ENCODE measurements at places on chromosomes 1 and 21. TPM values are rescaled to one million over a fixed set of nuclear protein-coding genes. Genes with fewer than 3 reads are reported as not detected.

DNA sequence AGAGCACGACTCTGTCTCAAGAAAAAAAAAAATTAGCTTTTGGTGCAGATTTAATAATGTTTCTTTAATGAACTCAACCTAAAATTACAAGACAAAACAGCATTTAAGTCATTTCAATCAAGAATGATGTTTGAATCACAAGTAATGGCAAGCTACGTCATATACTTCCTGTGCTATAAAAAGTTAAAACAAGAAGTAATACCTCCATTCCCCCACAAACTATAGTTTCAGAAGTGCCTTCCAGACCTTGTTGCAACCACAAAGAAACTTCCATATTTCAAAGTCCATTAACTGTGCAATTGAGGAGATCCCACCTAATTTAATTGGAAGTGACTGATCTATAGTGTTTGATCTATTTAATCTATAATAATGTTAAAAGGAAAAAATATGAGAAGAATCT, 15.1 kb downstream of the NRDC start:
- no peak for DNase-seq

DNA sequence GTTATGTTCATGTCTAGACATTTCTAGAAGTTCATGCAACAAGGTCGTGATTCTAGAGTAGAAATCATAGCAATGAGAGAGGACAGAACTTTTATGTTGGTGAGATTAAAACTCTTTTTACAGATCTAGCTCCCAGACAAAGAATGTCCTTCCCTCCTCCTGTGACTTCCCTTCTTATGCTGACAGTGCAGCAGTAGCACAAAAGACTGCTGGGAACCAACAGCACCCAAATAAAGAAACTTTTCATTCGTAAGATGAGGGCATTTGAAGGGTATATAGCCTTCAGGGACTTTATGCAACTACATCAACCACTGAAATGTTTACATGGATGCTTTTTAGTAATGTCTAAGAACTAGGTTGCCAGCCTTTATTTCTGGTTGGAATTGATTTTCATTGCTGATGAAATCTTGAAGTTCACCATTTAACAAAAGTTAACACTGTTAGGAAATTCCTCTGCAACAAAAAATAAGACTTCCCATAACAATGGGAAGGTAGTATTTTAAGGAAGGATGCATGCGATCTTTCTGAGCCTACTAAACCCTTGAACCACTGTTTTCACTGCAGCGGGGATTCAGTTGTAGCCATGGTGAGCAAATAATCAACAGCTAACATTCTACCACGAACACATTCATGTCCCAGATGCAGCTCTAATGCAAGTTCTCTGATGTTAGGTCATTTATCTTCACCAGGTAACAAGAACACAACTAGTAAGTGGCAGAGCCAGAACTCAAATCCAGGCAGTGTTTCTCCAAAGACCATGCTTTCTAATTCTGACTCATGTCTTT, 672.8 kb downstream of the PTPRC start:
- no peak for DNase-seq

DNA sequence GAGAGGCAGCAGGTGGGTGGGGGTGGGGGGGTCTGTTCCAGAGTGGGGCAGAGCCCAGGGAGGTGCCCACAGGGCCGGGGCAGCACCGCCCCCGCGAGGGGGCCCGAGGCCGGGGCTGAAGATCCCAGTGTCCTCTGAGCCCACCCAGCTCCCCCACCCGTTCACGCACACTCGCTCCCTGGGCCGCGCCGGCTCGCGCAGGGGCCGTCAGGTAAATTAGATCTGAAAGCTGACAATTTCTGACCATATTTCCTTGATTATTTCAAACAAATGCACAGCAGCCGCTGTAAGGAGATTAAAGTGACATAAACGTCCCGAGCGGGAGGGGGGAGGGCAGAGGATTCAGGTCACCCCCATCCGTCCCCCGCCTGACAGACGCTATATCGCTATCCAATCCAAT, 118.0 kb downstream of the CASZ1 start:
- DNase-seq: no peak

DNA sequence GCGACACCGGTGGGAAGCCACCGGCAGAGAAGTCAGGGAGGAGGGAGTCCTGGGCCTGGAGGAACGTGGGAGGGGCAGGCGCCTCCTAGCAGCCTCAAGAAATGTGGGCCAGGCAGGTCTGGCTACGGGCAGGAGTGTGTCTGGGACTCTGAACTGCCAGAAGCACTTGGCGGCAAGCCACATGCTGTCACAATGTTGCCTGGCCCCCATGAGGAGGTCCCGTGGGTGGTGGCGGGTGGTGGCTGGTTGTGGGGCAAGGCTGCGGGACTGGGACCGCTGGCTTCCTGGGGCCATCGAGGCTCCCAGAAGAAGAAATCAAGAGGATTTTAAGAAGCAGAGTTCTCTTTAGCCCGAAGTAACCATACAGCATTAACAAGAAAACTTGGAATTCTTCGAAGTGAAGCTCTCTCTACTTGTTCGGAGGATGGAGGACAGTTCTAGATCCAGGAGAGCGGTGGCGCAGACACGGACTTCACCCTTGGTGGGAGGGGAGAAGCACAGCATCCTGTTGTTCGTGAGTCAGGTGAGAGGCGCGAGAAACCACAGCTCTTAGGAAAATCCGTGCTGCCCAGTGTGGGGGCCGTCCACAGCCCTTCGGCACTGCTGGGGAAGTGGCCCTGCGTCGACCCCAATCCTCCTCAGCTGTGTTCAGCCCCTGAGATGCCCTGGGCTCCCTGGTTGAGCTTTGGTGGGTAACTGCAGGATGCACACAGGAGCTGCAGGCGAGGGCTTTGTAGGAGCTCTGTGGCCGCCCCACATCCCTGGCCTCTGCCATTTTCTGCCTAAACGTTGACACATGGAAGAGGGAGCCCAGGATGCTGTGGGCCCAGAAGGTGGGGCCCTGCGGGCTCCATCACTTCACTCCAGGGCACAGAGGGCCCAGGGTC, 12.4 kb downstream of the SKI start:
- DNase-seq: peak; percentile 90

- DNase-seq: no peak
Observed at GRCh38 chr21:39180429-39181019, 2.7 kb downstream of the PSMG1 start.

DNA sequence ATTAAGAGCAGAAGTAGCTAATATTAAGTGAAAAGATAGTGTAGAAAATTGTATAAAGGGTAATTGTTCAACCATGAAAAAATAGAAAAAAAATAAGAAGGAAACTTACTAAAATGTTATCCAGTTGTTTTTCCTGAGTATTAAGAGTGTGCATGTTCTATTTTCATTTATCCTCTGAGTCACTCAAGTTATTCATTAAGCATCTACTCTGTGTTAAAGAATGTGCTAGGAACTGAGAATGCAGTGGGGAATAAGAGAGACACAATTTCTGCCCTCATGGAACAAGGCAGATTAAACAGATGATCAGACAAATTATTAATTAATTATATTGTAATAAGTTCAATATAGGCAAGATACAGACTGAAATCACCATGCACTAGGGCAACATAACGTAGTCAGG, 10.8 kb upstream of the PIGK start:
- no peak for DNase-seq

DNA sequence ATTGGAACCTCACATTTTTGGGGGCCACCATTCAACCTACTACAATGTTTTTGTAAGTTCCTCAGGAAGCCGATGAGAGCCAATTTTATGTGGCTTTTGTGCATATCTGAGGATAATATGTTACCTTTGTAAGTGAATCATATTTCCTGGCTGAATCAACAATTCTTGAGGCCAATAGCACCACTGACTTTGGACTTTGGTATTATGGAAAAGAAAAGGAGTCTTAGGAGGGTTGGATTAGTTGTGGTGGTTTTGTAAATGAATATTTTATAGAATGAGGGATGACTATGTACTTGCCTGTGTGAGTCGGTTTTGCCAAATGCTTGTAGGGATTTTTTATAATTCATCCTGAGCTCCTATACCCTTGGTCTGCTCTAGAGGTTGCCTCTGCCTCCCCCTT, 181.5 kb upstream of the HMGB4 start:
- DNase-seq: no peak

GRCh38 chr1:225881959-225882693, at the start of gene TMEM63A:
TMEM63A (minus strand) TSS chr1:225882380; CDS start chr1:225877580, 4,800 bp downstream.
- peak; percentile 98 for DNase-seq

DNA sequence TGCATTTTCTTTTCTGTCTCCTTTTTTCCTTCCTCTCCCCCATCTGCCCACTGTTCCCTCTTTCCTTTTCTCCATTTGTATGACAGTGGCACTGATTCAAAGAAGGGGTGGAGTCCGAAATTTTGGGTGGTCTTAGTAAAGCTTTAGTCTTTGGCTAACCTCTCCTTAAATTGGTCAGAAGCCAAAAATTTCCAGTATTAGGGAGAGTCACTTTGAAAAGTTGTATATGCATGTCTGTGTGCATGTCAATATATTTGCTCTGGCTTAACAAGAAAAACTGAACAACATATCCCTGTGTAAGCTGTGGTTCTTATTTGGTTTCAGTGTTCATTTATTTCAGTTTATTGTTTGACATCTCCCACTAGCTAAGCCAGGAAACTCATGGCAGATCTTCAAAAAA, 314.8 kb upstream of the CXADR start:
- no peak for DNase-seq

DNA sequence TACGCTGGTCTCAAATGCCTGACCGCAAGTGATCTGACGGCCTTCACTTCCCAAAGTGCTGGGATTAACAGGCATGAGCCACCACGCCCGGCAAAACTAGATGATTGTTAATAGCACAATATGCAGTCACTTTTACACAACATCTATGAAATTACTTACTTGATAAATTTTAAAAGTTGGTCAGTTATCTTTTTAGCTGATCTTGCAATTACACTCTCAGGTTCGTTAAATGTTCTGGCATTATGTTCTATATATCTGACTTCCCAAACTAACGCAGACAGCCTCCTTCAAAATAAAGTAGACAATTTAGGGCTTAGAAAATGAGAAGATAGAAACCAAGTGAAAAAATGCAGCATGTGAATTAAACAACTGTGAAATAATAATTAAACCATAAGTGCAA, 31.8 kb upstream of the PSMG1 start:
- no peak for DNase-seq

DNA sequence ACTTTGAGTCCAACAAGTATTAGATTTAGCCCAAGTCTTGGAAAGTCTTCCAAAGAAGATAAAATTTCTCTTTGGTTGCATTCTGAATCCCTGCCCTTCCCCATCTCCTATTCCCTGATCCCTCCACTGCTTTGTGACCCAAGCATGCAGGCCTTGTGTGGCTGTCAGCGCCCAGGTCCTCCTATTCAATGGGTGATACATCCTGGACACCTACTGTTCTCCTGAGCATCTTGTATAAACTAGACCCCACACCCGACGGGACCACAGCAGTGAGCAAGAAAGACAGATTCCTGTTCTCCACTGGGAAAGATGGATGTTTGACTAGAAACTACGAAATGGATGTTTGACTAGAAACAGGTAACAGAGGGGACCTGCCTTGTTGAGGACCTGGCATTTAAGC, 136.6 kb downstream of the KIF26B start:
- no peak for DNase-seq

KCNT2 gene
- 0.92 TPM for polyA plus RNA-seq

DNA sequence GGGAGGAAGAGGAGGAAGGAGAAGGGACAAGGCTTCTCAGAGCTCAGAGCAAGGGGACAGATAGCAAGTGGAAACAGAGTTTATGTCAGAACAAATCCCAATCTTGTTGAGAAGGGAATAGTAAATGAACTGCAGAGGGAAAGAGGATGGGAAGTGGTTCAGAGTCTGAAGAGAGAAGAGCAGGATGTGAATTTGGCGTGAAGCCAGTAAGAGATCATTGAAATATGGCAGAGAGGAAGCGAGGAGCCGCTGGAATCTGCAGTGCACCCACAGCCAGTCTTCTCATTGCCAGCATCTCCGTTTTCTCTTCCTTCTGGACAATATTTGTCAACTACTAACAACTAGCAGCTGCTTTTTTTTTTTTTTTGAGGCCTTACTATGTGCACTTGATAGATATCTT, 19.1 kb downstream of the OLFML3 start:
- no peak for DNase-seq

ADORA3 gene
- 5.4 TPM for polyA plus RNA-seq

TLR5 gene
- polyA plus RNA-seq: 0.23 TPM

DNA sequence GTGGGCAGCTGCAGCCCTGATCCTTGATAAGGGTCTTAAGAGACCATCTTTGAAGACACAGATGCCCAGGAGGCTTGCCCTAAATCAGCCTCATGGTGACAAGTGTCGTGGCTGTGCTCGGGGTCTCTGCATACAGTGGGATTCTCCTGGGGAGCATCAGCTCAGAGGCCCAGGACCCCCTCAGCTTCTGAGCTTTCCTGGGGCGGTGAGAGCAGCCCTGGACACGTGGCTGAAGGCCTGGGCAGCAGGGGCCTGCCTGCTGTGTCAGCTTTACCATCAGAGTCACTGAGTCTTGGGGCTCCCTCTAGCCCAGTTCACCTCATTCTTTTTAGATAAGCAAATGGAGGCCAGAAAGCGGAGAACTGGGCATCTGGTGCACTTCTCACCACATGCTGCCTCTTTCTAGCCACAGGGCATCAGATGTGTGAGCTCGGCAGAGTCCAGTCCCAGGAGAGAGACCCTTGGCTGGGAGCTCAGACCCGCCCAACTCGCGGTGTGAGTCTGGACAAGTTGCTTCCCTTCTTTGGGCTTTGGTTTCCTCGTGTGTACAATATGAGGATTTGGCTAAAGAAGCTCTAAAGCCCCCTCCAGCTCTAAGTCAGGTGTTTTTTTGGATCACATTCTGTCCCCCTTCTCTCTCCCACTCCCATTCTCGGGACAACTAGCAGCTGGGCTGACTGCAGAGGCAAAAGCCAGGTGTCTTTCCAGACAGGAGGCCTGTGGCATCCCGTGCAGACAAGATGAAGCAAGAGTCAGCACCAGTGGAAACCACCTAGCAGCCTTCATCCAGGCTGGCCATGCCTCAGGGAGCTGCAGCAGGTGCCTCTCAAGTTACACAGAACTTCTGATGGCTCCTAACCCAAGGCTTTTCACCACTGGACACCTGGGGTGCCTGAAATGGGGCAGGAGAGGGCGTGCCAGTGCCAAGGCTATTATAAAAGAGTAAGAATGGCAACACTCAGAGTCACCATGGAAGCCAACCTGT, 119.1 kb downstream of the KCNN3 start:
- DNase-seq: peak; percentile 54

- DNase-seq: no peak
Observed at GRCh38 chr1:165010418-165011070, 346.0 kb downstream of the LMX1A start.

CTSK gene
- polyA plus RNA-seq: 66.3 TPM

DNA sequence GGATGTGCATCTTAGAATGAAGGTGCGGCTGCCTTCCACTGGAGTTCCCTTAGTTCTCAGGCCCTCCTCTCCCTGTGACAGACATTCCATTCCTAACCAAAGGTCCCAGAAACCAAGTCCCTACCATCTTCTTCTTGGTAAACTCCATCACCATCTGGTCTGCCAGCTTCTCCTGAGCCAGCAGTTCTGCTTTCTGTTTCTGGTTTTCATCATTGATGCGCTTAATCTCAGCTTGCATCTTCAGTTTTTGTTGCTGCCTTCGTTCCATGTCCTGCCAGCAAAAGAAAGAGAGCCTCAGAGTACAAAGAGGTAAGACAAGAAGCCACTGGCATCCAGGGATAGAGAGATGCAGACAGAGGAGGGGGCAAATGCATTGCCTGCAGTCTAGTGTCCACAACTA, 18.0 kb upstream of the VSIG8 start:
- DNase-seq: no peak

CCDC17 gene
- polyA plus RNA-seq: 0.92 TPM

CD48 gene
- polyA plus RNA-seq: 23.1 TPM

LAD1 gene
- 102 TPM for polyA plus RNA-seq

Data from sigmoid colon (tissue), 7 donors.